ENCODE measurements at places on chromosomes 3 and 15.

- DNase-seq, result no peak
Measured at GRCh38 chr3:174417573-174417972, 441.6 kb upstream of the NAALADL2 start.

DNA sequence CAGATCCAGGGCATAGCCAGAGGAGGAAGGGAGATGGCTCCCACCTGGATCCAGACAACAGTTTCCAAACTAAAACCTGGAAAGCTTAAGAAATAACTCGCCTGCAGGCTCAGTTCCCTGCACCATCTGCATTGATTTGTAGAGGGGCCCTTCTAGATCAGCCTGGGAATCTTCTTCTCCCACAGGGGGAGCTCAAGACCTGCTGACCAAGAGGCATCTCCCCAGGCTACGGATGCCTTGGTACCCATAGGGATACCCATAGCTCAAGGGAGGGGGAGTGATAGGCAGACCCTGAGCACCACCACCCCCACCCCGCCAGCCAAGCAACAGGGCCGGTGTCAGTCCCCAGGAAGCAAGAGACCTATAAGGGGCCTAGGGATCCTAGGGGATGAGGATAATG, 28.0 kb upstream of the DCLK3 start:
- peak; percentile 79 for DNase-seq

DNA sequence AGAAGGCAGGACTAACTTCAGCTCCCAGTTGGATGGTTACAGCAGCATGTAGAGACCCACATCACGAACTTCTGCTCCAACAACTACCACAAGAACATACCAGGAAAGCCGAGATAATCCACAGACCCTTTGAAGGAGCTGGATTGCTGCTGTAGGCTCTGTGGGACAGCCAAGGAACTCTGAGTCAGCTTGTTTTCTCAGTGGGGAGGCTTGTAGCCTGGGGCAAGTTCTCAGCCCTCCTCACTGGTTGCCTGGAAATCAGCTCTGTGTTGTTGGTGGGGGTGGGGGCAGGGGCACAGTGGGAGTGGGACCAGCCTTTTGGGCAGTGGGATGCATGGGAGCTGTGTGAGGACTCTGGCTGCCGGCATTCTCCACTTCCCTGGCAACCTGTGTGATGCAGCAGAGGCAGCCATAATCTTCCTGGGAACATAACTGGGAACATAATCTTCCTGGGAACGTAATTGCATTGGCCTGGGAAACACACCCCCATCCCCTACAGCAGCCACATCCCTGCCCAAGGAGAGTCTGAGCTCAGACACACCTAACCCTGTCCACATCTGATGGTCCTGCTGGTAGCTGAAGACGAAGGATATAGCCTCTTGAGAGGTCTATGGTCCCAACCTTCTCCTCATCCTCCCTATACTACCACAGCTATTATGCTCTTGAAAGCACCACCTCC, 153.1 kb downstream of the PEAK1 start:
- no peak for DNase-seq

- DNase-seq, result no peak
Measured at GRCh38 chr3:179969525-179969924, 67.2 kb downstream of the PEX5L start.

GRCh38 chr3:134067531-134068161, 37.9 kb upstream of the SLCO2A1 start:
- no peak for DNase-seq

GRCh38 chr3:174158674-174159073, 700.5 kb upstream of the NAALADL2 start:
- no peak for DNase-seq

All from WERI-Rb-1 (cell line).